Stimulated activated CD4-positive, alpha-beta T cell treated with anti-CD3 and anti-CD28 coated beads, Interleukin-2, amount 100 ng/mL, for 48 hours (primary cell): ENCODE measurements at places on chromosomes 6 and 20.
A peak's percentile ranks its signal among the peaks of the same experiment; 100 is the strongest.

DNA sequence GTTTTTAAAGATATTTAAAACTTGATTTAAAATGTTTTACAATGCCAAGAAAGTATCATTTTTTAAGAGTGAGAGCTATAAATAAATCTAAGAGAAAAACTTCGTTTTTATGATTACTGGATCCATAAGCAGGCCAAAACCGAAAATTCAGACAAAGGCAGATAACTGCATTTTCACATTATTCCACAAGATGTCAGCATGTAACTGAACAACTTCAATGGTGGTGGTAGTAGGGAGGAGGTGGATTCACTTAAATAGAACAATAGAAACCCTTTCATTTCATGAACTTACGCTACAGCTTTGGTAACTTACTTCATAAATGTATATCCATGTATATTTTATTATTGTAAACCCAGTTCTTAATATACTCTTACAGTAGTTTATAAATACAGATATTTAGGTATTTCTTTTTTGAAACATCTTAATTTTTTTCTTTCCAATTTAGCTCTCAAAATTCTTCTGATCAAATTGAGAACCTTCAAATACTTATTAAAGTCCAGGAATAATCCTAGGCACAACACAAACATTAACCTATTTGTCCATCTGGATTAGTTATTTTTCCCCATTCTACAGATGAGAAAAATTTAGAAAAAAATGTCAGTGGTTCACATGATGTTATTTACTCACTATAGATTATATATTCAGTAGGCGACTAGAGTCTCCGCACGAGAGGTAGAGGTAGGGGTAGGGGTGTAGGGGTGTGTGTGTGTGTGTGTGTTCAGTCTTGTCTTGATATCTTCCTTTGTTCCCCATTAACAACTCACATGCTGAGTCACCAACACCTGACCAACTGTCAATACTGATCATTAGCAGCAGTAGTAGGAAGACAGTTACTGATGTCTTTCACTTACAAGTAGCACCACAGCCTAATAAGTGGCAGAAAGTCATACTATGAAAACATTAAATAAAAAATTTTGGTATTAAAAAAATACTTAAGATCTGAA is 111.5 kb downstream of the ARHGAP18 start:
- no peak for DNase-seq

DNA sequence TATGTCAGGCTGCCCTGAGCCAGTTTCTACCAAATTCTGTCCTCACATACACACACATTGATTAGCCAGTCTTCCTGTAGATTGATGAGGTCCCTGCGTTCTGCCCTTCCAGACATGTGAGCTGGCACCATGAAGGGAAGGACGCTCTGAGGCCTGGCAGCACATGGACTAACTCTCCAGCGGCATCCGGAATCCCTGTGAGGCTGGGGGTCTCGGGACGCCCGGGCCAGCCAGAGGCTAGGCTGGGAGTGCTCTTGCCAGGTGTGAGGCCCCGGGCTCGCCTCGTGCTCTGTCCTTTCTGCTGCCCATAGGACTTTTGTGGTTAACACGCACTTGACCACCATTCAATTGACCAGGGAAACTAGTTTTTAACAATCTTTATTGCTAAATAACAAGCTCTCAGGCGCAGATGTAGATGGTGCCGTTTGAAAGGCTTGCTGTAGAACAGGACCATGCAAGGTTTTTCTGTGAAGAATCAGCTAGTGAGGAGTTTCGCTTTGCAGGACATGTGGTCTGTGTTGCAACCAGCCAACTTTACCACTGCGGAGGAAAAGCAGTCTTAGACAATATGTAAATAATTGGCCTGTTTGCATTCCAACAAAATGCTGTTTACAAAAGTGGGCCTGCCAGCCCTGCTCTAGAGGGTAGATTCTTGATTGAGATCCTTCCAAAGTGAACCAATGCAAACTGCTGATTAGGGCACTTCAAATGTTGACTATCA is 29.3 kb downstream of the FOXF2 start:
- DNase-seq, result no peak

DNA sequence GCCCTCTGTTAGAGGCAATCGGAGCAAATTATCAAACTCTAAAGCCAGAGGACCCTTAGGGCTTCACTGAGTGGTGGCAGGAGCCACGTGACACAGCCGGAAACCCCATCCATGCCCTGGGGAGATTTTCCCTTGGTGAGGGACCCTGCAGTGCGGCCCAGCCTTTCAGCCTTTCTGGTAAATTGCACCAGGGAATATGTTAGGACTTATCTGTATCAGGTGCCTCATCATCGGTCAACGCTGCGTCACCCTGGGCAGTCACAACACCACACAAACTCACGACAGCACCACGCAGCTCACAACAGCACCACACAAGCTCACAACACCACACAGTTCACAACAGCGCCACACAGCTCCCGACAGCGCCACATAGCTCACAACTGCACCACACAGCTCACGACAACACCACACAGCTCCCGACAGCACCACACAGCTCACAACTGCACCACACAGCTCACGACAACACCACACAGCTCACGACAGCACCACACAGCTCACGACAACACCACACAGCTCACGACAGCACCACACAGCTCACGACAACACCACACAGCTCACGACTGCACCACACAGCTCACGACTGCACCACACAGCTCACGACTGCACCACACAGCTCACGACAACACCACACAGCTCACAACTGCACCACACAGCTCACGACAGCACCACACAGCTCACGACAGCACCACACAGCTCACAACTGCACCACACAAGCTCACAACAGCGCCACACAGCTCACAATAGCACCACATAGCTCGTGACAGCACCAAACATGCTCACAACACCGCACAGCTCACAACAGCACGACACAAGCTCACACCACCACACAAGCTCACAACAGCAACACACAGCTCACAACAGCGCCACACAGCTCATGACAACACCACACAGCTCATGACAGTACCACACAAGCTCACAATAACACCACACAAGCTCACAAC is 199.0 kb downstream of the DLL1 start:
- DNase-seq, result no peak

- no peak for DNase-seq
Observed at GRCh38 chr6:149108038-149108748, 209.3 kb upstream of the TAB2 start.

GRCh38 chr20:23524146-23524545 is 33.2 kb downstream of the CST8 start:
- no peak for DNase-seq

GRCh38 chr6:8219352-8219943 is 117.1 kb upstream of the EEF1E1 start:
- peak; percentile 38 for DNase-seq

DNA sequence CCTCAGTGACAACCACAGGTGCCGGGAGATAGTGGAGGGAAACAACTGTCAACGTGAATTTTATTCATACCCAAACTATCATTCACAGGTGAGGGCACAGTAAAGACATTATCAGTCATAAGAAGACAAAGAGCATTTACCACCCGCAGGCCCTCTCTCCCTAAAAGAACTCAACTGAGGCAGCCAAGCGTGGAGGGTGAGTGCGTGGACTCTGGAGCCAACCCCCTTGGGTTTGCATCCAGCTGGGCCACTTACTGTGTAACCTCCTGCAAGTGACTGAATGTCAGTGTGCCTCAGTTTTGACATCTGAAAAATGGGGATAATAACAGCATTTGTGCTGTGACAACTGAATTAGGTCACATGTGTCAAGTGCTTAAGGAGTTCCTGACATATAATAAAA is 70.6 kb upstream of the KCNK16 start:
- DNase-seq, result no peak
